ENCODE measurements at places on chromosomes 2 and 18. TPM values are rescaled to one million over a fixed set of nuclear protein-coding genes. Genes with fewer than 3 reads are reported as not detected.

Gene B3GNT2
- 18.3 TPM for total RNA-seq

Gene SUCLG1
- 46.5 TPM for total RNA-seq

Gene SERPINB4
- total RNA-seq = not detected

Gene CNDP1
- total RNA-seq = not detected

Gene LHCGR
- not detected for total RNA-seq

Gene ANKRD30BL
- total RNA-seq = not detected

Gene MZT2B
- 207 TPM for total RNA-seq

Gene IL36B
- total RNA-seq = not detected

Gene MEP1B
- total RNA-seq = not detected

Gene CHRNG
- not detected for total RNA-seq

Gene CREB1
- 128 TPM for total RNA-seq

Gene BCL2L11
- total RNA-seq = 33.4 TPM

Gene L3MBTL4
- total RNA-seq = 0.49 TPM

Gene BCL11A
- total RNA-seq = not detected

Gene TPRKB
- 33.0 TPM for total RNA-seq

Gene EVA1A
- total RNA-seq = not detected

Gene SCN3A
- total RNA-seq = not detected

Gene ASAP2
- not detected for total RNA-seq

Gene HOXD10
- not detected for total RNA-seq

Gene CDH19
- total RNA-seq = not detected

Gene PAIP2B
- total RNA-seq = 9.9 TPM

Gene DSG1
- total RNA-seq = not detected

Gene LYG2
- total RNA-seq = not detected

Gene HTRA2
- total RNA-seq = 41.1 TPM

Gene UPP2
- total RNA-seq = not detected

Gene C2orf92
- total RNA-seq = 13.0 TPM

Gene RAMP1
- not detected for total RNA-seq

Gene ZNF396
- total RNA-seq = 7.3 TPM

Gene TUBB8B
- not detected for total RNA-seq

Gene C2orf49
- total RNA-seq = 29.9 TPM

Gene CROCC2
- not detected for total RNA-seq

Gene KCNJ3
- total RNA-seq = not detected

Gene CREG2
- not detected for total RNA-seq

Gene GPR55
- 8.3 TPM for total RNA-seq

Gene GALNT5
- not detected for total RNA-seq

Gene DNAJB2
- total RNA-seq = 117 TPM

Gene HYCC2
- total RNA-seq = 36.4 TPM

Gene UGT1A10
- total RNA-seq = not detected

Gene VAMP5
- total RNA-seq = 25.6 TPM

Gene NMUR1
- not detected for total RNA-seq

All from CD4-positive, alpha-beta memory T cell (primary cell).